Frontal cortex (tissue), 4 donors: ENCODE measurements at places on chromosomes 1 and 21. TPM values are rescaled to one million over a fixed set of nuclear protein-coding genes. Genes with fewer than 3 reads are reported as not detected.

GRCh38 chr1:205858141-205858961 lies 8.4 kb upstream of the PM20D1 start:
- DNase-seq, result no peak

DNA sequence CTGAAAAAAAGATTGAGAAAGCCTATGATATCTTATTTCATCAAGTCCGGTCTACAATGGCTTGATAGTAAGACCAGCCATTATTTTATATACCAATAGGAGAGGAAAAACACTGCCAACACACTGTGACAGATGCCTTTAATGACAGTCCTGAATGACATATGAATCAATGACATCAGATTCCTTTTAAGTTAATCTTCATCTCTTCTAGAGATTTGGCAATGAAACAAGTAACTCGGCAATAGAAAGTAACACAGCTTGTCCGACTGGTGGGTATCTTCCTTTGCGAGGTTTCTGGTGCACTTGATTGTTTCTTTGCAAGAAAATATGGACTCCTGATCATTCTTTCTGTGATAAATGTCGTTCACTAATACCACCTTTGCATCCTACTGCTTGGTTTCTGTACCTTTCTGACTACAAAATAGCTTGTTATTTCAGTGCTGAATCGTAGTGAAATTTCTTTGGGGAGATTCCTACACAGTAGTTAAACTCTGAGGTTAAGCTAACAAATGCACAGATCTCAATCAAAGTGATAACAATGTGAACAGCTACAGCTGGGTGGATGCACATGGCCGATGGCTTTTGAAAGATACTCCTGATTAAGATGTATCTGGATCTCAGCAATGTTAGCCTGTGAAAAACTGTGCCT lies 104.7 kb downstream of the MRPS6 start:
- no peak for DNase-seq

HTR6 gene
- total RNA-seq, result 0.41 TPM

- no peak for DNase-seq
Observed at GRCh38 chr1:23824711-23825075, 536 bp downstream of the HMGCL start.

- no peak for DNase-seq
Observed at GRCh38 chr21:41786509-41786987, 19.7 kb upstream of the RIPK4 start.

DNA sequence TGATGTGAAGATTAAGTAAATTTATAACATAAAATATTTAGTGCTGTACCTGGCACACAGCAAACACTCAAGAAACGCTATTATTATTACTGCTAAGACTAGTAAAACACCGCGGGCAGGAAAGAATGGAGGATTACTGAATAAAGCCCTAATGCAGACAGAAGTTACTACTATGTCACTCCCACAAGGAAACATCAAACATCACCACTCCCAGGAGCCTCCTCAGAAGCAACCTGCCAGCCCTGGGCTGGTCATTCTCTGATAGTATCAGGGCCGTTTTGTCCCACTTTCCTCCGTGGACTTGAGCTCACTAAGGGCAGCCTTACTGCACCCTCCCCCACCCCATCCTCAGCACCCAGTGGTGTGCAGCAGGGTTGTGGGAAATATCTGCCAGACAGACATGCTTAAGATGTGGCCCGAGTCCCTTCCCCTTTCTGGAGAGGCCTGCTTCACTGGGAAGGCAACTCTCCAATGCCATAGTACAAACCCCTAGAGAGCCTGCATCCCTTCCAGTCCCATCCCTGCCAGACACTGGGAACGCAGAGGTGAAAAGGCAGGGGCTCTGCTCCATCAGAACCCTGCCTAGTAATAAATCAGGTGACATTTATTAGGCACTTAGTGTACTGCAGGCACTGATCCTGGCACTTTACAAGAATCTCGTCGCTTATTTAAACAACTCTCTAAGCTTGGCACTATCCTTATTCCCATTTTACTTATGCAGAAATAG lies 41.7 kb upstream of the ECE1 start:
- no peak for DNase-seq

- DNase-seq, result peak; percentile 15
Observed at GRCh38 chr1:35298464-35298863, 30.0 kb downstream of the ZMYM4 start.

CCDC27 gene
- total RNA-seq, result not detected

DNA sequence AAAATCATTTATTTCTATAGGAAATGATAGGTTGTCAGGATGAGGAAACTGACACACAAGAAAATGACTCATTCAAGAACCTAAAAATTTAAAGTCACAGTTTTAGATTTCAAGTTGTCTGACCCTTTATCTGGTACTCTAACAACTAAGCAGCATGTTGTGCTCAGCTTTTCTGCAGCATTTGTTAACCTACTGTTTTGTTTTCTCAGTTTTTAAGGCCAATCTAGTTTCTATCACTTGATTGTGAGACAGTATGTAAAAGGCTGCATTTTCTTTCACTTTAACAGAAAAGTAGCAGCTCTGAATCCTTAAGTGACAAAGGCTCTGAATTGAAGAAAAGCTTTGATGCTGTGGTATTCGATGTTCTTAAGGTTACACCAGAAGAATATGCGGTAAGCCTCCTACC lies 59.1 kb downstream of the RALGPS2 start:
- DNase-seq, result no peak
